GM13977 (cell line): ENCODE measurements at places on chromosomes 1 and 21.

- DNase-seq, result no peak
These were observed 104.0 kb downstream of the ROR1 start for GRCh38 chr1:63877816-63878215.

DNA sequence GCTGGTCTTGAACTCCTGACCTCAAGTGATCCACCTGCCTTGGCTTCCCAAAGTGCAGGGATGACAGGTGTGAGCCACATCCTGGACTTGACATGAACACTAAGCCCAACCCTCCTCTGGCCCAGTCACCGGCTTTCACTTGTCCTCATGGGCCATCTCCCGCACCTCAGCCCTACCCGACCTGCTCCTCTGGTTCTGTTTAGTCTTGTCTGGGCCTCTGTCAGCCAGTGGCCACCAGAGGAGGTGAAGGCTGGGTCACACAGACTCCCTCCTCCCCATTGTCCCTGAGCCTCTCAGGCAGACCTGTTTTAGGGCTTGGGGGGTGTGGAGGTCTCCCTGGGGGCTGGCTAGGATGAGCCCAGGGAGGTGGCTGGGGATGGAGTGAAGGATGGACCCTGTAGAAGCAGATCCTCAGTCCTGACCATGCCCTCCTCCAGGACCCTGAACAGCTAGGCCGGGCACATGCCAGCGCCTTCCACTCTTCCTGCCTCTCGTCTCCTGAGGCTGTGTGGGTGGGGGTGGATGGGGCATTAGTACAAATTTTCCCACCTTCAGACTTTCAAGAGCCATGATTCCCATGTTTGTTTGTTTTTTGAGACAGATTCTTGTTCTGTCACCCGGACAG is 26.1 kb upstream of the UMODL1 start:
- DNase-seq, result no peak

GRCh38 chr1:2636733-2637132 is 3.9 kb upstream of the MMEL1 start:
- DNase-seq, result no peak

- no peak for DNase-seq
These were observed 513.2 kb upstream of the ADGRL2 start for GRCh38 chr1:81287411-81288080.

DNA sequence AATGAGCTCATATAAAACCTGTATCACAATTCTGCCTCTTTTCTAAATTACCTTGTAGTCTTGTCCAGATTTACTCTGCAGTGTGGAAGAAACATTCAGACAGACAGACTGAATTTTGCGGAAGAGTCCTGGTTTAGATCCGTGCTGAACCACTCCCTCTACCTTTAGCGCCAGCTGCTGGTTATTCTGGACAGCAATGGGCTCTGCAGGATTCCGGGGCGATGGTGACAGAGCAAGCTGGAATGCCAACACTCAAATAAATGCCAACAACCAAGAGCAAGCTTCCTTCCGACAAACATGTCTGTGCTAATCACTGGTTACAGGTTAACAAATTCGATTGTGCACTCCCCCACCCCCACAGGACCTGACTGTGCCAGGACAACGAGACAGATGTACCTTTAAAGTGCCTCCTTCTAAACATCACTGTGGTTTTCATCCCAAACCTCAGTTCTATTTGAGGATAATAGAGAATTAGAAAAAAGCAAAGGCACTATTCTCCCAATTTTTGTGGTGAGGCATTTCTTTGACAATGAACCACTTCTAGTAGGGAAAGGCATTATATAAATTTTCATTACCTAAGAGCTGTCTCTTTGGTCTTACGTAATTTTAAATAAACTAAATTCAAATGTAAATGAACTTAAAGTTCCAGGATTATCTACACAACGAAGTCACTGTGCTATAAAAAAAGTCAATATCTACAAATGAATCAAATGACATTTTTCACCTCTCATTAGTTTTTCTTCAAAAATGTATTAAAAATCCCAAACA is 90.4 kb downstream of the INTS7 start:
- no peak for DNase-seq

- peak; percentile 88 for DNase-seq
These were observed 162.6 kb upstream of the IRF2BP2 start for GRCh38 chr1:234772345-234773147.

- DNase-seq, result no peak
These were observed 40.2 kb downstream of the BCL9 start for GRCh38 chr1:147581459-147581858.

DNA sequence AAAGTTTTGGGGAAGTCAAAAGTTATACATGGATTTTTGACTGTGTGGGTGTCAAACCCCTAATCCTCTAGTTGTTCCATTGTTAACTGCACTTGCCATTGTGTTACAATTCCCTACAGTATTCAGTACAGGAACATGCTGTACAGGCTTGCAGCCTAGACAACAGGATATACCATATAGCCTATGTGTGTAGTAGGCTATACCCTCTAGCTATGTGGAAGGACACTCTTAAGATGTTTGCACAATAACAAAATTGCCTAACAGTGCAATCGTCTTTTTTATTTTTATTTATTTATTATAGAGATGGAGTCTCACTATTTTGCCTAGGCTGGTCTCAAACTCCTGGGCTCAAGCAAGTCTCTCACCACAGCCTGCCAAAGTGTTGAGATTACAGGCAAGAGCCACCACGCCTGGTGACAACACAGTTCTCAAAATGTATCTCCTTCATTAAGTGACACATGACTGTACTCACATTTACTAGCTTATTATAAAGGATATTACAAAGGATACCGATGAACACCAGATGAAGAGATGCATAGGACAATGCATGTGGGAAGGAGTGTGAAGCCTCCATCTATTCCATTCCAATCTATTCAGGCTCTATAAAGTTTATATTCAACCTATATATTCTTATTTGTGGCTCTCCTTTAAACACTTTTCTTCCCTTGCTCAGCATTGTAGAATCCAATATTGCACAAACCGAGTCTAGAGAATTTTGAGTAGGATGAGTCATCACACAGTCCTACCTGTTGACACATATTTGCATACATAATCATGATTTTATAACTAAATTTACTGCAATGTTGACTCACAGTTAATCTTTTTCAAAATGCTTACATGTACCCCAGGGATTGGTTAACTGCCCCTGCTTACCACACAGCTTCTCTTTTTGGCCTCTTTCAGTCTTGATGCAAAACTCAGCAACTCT is 28.4 kb upstream of the CEP350 start:
- no peak for DNase-seq

- no peak for DNase-seq
These were observed 26.8 kb downstream of the EGLN1 start for GRCh38 chr1:231395076-231395997.

DNA sequence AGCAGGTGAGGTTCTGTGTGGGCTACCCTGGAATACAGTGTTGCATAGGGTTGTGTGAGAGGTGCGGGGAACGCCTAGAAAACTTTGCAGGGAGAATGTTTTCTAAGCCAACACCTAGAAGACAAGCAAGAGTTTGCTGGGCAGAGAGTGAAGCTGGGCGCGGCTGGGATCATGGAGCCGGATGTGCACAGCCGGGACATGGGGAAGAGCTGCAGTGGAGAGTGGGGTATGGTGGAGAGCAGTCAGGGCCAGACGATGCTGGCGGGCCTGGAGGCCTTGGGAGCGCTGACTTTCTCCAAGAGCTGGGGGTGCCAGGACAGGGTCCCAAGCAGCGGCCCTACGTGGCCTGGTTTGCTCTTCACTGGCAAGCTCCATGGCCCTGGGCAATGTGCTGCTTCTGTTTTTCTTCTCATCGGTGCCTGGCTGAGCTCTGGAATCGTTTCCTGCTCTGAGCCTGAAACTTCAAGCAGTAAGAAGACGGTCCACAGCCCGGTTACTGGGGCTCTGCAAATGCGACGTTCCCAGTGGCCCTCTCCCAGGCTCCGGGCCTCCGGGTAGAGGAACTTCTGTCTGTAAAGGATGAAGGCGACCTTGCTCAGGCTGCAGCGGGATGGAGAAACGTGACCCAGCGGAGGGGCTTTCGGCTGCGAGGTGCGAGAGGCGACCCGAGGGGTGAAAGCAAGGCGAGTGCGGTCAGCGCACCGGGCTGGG is 51.9 kb upstream of the CD34 start:
- peak; percentile 56 for DNase-seq

DNA sequence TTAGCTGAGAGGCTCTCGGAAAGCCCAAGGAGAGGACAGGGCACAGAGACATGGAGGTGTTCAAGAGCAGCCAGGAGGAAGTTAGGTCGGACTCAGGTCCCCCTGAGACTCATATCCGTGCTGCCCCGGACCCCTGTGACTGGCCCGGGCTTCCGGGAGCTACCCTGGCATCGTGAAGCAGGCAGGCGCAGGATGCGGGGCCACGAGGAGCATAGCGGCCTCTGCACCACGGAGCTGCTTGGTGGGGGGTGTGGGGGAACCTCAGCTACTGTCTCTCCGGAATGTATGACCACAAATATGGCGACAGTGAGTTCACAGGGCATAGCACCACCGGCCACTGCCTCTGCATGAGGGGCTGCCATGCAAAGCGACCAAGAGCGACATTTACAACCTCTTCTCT is 112.2 kb upstream of the GUCA2B start:
- DNase-seq, result no peak

DNA sequence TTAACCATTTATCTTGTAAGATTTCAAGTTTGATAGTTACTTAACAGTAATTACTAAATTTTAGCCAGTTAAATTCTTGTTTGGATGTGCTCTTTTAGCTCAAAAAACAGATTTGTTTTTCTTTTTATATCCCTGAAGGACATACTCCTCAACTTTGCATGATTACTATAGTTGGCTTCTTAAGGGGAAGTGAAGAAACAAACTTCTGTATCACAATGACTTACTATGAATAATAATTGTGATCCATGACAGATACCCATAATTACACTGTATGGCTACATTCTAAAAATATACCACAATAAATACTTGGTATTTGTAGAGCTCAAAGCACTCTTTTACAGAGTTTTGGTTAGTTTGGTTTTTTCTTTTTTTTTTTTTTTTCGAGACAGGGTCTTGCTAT is 55.8 kb downstream of the IARS2 start:
- no peak for DNase-seq

- no peak for DNase-seq
These were observed 128.3 kb downstream of the NOS1AP start for GRCh38 chr1:162197615-162198421.

- DNase-seq, result no peak
These were observed 138.6 kb upstream of the BMP8A start for GRCh38 chr1:39352881-39353280.

DNA sequence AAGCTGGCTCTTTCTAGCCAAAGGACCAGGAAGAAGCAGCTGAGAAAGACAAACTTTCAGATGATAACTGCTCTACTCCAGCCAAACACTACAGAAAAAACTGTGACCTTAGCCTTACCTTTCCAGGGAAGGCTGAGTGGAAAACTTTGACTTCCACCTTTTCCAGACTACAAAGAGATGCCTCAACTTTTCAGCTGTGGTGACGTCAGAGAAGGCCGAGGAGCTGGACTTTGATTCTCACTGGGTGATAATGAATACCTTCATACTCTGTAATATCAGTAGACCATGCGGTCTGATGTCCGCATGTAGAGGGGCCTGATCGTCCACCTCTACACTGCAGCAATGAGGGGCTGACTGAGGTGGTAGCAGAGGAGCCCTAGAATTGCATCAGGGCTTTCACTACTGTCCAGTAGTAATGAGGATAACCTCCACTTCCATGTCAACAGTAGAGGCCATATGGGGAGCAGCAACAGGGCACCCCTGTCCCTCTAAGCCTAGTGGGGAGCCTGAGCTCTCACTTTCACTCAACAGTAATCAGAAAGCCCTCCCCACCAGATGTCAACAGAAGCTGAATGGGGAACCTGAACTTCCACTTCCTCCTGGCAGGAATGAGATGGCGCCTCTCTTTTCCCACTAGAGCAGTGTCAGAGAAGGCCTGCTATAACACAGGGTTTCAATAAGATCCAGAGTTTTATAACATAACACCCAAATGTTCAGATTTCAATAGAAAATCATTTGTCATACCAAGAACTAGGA is 28.4 kb upstream of the PADI1 start:
- no peak for DNase-seq

- no peak for DNase-seq
These were observed 330.5 kb upstream of the ADGRL2 start for GRCh38 chr1:81470275-81470674.

DNA sequence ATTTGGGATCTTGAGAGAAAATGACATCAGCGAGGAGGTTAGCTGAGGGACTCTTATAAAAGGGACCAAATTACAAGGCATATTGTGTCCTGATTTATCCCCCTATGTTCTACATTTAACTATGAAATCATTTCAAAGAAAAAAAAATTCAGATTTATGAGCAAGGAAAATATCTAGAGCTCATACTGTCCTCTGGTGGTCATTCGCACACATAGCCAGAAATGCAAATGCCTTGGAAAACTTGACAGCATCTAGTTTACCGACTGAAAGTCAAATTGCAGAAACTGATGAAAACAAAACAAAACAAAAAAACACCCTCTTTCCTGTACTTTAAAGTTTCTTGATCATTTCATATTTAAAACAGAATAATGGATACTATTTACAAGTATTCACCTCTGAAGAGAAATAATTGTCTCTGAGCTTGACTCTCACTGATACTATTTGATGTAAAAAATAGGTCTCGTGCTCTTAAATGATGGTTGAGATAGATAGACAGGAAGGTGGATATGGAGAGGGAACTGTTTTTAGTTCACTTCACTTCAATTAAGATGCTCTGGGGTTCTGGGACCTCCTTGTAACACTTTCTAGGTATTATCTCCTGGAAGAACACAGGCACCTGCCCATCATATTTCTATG is 253.8 kb downstream of the PCP4 start:
- no peak for DNase-seq

DNA sequence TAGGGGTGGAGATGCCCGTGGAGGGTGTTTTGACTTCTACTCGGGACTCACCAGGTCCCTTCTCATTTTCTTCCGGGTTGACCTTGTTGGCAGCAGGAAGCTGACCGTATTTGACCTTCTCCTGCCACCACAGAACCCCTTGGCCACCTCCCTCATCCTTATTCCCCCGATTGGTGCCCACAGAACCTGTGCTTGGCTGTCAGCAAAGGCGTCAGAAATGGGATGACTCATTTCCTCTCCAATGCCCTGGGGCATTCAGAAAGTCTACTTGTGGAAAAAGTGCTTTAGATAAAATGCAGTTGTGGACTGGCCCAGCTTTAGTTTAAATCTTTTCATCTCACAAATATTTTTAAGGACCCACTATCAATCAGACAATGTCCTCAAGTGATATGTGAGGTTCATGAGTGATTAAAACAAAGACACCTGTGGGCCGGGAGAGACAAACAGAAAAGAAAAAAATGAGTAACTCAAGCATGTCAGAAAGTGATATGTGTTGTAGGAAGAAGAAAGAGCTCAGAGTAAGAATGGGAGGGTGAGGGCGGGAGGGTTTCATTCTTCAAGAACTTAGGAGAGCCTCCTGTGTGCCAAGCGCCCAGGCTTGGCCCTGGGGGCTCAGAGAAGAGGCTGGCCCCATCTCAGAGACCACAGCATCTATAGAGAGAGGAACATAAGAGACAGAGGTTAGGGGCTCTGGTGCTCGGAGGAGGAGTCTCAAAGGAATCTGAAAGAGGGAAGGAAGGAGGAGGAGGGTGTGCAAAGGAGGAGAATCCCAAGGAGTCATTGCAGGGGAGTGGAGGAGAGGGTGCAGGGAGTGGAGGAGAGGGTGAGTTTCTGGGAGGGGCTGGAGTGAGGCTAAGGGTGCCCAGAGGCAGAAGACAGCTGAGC is 221.6 kb upstream of the VAMP3 start:
- no peak for DNase-seq

GRCh38 chr1:28898405-28898881 is 15.9 kb upstream of the EPB41 start:
- DNase-seq, result no peak

- no peak for DNase-seq
These were observed 58.6 kb upstream of the ARHGAP29 start for GRCh38 chr1:94296018-94296417.

- DNase-seq, result no peak
These were observed 41.3 kb upstream of the UHMK1 start for GRCh38 chr1:162456323-162456722.
